ENCODE measurements at places on chromosomes 12 and 14.

DNA sequence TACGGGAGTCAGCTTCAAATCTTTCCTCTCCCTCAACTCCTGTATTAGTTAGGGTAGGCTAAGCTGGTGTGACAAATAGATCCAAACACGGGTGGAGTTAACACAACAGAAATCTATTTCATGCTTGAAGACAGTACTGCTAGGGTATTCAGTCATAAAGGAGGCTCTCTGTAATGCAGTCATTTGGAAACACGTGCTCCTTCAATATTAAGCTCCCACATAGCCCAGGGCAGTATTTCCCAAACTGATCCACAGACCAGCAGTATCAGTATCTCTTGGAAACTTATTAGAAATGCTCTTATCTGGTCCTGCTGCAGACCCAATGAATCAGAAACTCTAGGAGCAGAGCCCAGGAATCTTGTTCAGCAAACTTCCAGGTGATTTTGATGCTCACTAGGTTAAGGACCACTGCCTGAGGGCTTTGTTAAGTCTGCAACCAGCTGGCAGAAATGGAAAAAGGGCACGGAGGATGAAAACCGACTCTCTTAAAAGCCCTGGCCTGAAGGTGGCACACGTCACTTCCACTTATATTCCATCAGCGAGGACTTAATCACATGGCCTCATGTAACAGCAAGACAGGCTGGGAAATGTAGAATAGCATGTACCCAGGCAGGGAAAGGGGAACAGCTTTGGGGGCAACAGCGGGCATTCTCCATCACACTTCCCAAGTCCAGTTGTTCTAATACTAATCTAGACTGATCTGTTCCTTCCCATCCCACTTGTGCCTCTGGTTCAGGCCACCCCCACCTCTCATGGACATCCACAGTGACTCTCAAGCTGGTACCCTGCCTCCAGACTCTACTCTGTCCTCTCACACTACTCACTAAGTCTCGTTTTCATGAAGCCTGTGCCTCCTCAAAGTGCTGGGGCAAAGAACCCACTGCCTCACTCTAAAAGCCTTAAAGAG is 38.2 kb upstream of the RIC8B start:
- DNase-seq = no peak

DNA sequence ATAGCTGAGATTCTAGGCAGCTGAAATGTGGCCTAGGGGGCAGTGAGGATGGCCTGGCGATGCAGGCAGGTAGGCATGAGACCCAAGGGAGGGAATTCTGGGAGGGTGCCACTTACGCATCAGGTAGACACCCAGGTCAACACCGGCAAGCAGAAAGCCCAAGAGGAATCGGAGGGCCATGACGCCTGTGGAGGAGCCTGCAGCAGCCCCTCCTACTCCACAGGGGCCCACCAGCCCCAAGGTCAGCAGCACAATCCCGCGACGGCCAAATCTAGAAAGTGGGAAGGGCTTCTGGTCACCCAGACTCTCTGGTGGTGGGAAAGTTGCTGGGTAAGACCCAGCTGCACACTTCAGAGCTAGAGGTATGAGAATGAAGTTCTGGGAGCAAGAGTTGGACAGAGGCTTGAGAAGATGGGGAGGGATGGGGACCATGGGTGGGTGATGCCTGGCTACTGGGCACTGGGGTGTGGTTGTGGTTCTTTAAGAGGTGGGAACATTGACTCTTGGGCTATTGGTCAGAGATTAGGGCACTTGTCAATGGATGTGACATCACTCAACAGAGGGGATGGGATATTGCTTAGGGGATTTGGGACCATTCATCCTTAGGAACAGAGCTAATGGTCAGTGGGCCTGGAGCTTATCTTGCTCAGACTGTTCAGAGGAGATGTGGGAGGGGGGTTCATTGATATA is 3.4 kb downstream of the SLC22A17 start:
- DNase-seq = no peak

GRCh38 chr12:64749461-64750200 is 9.6 kb downstream of the GNS start:
- DNase-seq = no peak

GRCh38 chr12:110205931-110206330 is 75.1 kb upstream of the ATP2A2 start:
- no peak for DNase-seq

DNA sequence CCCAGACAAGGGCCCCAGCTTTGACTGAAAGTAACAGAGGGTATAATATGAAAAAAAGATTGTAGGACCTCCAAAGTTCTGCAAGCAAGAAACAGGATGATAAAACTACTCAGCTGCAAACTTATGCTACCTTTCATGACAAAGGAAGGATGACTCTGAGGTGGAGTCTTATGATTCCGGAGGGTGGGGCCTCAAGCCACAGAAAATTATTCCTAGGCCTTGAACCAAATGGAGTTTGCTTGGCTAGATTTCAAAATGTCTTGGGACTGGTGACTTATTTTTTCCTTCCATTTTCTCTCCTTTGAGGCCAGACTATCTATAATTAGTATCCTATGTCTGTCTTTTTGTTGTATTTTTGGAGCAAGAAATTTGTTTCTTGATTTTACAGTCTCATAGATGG is 336.4 kb downstream of the LRIG3 start:
- DNase-seq = no peak

DNA sequence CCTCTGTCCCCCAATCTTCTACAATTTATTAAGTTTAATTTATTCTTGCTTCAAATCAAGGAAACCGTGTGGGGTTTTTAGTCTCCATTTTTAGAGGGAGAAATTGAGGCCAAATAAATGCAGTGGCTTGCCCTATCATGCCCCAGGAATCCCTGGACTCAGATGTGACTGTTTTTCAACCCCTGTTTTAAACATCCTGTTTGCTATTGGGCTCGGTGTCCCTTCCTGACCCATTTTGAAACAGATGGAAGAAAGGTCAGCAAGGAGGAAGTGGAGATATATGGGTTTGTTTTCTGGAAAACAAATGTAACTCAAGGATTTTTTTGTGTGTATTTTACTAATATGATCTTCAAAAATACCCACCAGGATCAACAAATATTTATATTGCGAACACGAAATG is 84.7 kb downstream of the DACT1 start:
- no peak for DNase-seq

- no peak for DNase-seq
Observed at GRCh38 chr12:12927211-12928079, 24.5 kb downstream of the GPRC5D start.

DNA sequence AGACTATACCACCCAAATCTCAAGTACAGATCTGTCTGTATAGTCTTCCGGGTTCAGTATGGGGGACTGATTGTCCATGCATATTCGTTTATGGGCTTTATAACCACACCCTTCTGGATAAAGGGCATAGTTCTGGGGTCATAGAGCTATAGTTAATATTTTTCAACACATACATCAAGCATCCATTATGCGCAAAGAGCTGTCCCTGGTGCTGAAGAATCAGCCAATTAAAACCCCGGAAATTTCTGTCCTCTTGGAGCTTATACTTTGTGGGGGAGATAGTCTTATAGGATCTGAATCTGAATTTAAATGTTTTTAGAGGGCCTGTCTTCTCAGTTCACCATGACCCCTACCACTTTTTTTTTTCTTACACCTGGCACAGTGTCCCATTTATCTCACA is 256.7 kb downstream of the SUDS3 start:
- DNase-seq = no peak

DNA sequence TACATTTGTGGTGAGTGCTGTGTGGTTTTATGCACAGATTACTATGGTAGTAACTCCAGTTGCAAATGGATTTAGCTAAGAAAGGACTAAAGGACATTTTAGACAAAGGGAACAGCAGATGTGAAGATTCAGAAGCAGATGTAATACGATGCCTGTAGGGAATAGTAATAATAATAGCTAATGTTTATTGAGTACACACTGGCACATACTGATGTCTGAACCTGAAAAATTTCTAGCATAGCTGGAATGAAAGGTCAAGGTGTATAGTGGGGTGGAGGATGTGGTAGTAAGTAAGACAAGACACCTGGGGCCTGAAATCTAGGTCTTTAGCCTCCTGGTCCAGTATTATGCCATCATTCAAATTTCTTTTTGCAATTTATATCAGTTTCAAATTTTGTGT is 54.3 kb upstream of the LRTM2 start:
- no peak for DNase-seq

GRCh38 chr12:94879542-94879941 is 124.0 kb downstream of the NDUFA12 start:
- DNase-seq = no peak

DNA sequence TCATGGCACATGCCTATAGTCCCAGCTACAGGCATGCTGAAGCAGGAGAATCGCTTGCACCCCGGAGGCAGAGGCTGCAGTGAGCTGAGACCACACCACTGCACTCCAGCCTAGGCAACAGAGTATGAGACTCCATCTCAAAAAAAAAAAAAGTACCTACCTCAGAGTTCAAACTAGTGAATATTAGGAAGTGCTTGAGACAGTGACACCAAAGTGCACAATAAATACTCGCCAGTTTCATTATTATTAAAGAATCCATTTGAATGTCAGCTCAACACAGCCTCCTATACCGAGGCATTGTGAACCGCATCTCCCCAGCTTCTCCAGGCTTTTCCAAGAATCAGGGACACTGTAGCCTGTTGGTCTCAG is 5.0 kb downstream of the GAPDH start:
- no peak for DNase-seq

DNA sequence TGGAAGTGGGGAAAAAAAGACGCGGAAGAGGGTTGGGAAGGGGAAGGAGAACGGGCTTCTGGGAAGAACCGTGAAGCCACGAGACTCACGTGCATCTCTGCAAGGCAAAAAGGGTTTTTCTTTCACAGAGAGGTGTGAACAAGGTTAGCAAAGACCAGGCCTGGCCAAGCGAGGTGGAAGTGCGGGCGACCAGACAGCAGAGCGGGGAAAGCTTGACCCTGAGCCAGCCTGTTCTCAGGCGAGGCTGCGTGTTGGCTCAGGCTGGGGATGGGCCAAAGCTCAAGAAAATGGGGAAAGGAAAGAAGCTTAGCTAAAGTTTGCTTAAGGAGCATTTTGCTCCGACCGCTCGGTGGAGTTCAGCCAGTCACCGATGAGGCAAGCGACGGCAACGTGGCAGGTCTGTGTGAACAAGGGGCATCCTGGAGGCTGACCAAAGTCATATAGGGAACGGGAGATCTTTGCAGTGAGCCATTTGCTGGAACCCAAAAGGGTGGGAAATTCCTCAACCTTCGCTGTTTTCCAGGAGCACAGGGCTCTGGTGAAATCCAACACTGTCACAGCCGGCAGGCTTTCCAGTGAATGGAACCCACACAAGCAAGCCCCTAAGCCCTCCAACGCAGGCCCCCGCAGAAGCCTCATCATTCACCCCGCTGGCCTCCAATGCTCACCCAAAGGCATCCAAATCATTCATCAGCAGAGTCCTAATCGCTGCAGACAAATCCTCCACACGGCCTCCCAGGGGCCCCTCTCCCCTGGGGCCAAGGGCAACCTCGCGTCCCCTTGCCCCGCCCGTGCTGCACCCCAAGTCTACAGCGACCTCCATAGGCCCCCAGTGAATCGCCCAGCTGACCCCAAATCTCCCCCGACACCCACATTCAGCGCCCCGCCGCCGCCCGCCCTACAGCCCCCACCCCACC is 754 bp downstream of the ZNF605 start:
- peak; percentile 60 for DNase-seq

DNA sequence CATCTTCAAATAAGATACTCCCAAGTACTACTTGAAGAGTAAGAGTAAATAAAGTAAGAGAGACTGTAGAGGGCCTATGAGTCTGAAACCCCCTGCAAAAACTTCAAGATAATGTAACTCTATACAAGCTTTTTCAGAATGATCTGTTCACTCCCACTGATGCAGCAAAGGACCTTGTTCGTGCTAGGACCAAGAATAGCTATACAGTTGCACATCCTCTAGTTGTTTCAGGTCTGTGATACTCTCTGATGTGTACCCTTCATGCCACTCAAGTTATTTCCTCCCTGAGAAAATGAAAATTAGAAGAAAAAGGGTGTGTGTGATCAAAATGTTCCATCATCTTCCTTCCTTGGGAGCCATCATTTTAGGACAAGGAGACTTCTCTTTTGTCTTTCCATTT is 204.4 kb downstream of the ALX1 start:
- DNase-seq = no peak

DNA sequence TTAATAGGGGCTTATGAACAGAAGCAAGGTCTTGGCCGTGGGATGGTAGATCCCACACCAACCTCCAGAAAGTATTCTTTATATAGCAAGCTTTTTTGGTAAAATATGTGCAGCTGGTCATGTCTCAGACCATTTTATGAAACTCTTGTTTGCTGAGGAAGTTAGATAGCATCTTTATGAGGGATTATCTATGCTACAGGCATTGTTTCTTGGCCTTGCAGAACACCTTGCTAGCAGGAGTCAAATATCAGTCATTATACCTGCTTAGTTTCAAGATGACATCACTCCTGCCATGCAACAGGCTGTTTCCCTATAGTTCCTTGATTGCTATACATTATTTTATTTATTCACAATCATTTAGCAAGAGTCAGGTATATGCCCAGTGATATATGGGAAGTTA is 84.8 kb upstream of the LRFN5 start:
- no peak for DNase-seq

GRCh38 chr14:33902363-33902762 is 48.5 kb downstream of the EGLN3 start:
- no peak for DNase-seq

DNA sequence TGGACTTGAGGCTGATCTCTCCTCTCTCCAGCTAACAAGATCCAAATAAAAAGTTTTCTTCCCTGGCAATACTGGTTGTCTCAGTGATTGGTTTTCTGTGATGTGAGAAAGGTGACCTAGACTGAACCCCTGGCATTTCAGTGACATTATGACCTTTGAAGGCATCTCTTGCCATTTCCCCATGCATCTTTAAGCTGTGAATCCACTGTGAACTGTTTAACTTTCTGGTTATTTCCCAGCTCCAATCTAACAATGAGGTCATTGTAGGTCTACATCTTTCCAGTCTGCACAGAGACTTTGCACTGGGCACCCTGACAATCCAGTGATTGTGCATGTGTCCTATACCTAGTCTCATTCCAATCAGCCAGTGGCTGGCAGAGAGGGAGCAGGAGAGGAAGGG is 155.9 kb upstream of the NUDT4 start:
- no peak for DNase-seq
